ENCODE measurements at places on chromosomes 2 and 18.

GRCh38 chr2:62966991-62967390 is 83.6 kb upstream of the OTX1 start:
- no peak for DNase-seq

GRCh38 chr2:55954306-55955035 is 30.9 kb upstream of the EFEMP1 start:
- DNase-seq, result no peak

DNA sequence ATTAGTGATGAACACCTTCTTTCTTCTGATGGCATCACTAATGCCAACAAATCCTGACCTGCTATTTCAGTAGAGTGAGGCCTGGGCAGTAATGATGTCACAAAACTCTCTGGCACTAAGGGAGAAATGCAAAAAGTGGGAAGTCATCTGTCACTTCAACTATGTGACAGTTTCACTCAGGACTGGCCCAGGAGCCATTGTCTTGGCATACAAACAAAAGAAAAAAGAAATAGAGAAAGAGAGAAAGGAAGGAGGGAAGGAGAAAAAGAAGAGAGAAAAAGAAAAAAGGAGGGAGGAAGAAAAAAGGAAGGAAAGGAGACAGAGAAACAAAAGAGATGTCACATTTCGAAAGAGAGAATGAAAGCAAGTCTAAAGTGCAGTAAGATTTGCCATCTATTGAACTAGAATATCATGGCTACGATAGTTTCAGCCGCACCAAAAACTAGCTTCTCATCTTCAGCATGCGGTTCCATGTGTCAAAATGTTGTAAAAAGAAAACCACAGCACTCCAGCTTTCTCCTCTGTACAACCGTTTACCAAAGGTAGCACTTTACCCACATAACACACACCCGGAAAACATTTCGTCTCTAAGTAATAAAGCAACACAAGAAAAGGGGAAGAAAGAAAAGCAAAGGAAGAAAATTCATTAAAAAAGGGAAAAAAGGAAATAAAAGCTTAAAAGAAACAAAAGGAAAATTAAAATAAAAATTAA is 50.1 kb downstream of the CD226 start:
- no peak for DNase-seq

DNA sequence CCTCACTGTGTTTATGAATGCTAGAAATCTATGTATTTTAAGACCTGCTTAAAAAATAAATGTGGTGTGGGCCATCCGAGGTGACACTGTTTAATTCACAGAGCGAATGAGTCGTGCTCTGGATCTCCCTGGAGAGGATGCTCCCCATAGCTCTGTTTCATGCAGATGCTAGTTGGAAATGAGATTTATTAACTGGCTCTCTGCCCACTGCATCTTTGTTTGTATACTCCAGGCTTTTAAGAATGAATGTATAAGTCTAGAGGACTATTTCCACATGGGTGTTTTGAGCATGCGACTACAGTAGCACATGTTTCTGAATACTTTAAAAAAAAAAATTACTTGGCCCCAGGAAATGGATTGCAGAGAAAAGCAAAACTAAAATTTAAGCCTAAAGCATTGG is 3.9 kb downstream of the MAPRE2 start:
- no peak for DNase-seq

DNA sequence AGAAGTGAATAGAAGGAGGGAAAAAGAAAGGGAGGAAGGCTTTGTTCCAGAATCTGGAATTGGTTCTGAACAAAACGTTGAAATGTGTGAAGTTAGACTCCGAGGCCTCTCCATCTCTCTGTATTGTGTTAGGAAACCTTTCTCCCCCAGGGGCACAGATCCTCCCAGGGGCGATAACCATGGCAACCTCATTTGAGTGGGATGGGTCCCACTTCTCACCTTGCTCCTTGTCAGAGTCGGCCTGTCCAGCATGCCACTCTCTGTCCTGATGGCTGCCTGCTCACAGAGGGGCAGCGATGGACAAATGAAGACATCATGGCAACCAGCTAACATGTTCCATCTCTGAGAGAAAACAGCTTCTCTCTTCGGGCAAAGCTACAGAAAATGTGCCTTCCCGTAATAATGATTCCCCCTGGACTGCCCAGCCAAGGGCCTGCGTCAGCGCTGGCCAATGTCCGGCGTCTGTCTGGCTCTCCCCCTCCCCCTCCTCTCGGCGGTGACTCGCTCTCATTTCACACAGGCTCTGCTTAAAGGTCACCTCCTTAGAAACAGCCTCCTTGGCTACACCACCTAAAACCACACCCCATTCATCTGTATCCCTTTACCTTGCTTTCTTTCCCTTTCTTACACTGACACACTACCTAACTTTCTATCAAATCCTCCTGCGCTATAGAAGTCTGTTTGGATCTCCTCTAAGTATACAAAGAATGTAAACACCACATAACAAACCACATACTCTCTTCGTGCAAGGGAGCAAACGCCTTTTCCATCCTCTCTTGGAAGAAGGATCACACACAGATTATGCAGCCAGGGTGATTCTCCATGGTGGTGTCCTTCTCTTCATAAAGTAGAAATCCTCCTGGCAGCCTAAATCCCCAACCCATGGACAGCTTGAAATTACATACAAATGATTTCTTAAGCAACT is 32.1 kb upstream of the TTC39C start:
- no peak for DNase-seq

GRCh38 chr2:120330946-120331822 is 14.8 kb upstream of the INHBB start:
- DNase-seq, result no peak

GRCh38 chr2:73877071-73877802 is 15.6 kb upstream of the ACTG2 start:
- DNase-seq, result no peak

GRCh38 chr2:174486563-174487107 is at the start of gene GPR155:
TSS of gene GPR155 (minus strand) at chr2:174487029. CDS start at chr2:174481956, 5,073 bp downstream.
- DNase-seq, result no peak

GRCh38 chr2:39487398-39488250 is 50.5 kb upstream of the MAP4K3 start:
- no peak for DNase-seq

- DNase-seq, result no peak
Measured at GRCh38 chr18:73879766-73880165, 267.9 kb downstream of the FBXO15 start.

DNA sequence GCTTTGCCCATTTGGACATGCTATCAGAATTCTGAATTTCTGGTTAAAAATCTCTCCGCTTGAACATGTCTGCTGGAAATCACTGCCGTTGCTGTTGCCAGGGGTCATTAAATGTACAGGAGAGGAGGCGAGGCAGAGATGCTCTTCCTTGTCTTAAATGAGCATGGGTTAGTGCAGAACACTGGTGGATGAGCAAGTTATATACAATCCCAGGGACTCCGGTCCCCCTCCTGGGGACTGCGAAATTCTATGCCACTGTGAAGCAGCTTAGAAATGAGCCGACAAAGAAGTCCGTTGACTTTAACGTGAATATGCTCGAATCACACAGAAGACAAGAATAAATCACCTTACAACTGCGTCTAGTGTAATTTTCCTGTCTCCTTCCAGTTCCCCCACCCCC is 95.1 kb upstream of the KLHL14 start:
- no peak for DNase-seq

DNA sequence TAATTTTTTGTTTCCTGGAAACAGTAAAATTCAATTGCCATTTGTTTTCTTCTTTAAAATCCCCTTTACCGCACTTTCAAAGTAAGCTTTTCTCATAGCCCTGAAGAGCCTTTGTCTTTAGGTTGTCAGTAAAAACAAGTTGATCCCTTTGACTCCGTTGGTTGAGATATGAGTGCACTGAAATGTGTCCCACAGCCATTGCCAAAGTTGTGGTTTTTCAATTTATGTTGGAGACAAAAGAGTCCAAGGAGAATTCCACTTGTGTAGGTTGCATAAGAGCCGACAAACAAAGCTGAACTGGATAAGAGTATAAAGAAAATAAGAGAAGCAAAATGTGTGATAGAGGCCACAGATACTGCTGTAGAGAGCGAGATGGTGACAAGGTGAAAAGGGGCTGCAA is 26.1 kb upstream of the HNMT start:
- DNase-seq, result no peak

DNA sequence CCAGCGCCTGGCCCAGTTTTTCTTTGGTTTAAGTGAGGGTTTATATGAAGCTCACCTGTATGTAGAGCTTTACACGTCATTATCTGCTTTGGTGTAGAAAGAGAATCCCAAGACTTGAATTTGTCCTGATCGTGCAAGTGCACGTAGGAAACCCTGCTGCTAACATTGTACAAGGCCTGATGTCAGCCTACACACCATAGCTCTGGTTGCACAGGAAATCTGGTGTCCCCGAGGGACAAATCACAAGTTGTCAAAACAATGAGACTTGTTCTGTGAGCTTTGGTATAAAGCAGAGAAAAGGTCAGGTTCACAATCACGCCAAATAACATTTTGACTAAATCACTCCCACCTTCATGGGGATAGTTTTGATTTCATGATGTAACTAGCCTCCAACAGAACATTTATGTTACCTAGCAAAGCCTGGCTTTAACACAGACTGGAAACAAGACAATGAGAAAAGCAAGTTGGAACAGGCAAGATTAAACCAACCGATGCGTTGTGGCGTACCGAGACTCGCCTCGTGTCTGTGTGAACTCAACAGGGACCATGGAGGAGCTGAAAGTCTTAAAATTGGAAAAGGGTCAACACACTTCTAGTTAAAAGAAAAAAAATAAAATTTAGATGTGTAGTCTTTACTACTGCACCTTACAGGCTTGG is 41.4 kb downstream of the ZAP70 start:
- no peak for DNase-seq

- no peak for DNase-seq
Measured at GRCh38 chr18:9730786-9731185, 22.7 kb downstream of the RAB31 start.

DNA sequence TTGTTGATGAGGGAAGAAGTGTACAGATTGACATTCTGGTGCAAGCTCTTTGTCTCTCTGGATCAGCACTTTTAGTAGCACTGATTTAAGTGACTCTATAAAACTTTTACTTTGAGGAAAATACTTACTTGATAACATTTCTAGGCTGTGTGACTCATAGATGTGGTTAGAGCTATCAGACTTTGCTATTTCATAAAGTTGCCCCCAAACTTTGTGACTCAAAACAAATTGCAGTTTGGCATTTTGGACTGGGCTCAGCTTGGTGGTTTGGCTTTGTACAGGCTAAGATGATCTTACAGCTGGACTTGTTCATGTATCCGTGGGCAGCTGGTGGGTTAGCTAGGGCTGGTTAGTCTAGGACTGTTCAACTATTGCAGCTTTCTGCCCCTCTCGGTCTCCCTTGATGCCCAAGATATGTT is 42.1 kb upstream of the GLS start:
- no peak for DNase-seq

DNA sequence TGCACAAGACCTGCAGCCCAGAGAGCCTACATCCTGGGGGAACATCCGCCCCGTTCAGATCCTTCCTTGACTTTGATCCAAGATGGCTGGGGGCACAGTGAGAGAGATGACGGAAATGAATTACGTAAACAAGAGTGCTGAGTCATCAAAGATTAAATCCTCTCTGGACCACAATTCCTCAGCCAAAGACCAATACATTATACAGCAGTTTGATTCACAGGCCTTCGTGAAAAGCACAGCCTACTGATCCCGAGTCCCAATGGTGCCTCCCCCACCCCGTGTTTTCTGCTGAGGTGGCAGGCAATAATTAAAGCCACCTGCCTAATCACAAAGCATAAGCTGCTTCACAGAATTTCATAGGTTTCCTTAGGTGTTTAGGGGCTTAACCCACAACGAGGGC is 43.0 kb downstream of the MYO5B start:
- no peak for DNase-seq

- no peak for DNase-seq
Measured at GRCh38 chr18:47978603-47979002, 48.1 kb upstream of the SMAD2 start.

DNA sequence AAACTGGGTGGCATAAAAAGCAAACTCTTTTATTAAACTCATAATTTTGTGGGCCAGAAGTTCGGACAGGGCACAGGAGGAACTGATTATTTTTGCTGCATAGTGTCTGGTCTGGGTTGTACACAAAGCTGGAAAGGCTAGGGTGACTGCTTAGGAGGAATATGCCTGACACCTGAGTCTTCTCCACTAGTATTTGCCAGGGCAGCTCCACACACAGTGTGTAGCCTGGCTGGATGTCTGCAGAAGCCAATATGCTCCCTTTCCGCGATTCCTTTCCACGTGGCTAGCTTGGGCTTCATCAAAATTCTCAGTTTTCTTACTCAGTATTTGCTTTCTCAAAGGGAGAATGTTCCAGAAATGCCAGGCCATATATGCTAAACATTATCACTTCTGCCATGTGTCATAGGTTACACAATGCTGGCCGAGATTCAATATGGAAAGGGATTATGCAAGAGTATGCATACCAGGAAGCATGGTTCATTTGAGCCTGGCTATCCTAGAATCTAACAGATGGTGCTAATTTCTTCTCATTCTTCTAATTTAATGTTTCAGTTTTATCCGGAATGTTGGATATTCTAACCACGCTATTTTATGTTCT is 142.7 kb upstream of the DOK6 start:
- no peak for DNase-seq

- DNase-seq, result no peak
Measured at GRCh38 chr18:58496231-58496630, 132.7 kb downstream of the ALPK2 start.

- no peak for DNase-seq
Measured at GRCh38 chr2:222904557-222905258, 43.9 kb downstream of the ACSL3 start.

GRCh38 chr18:12060182-12060870 is 33.3 kb upstream of the ANKRD62 start:
- no peak for DNase-seq

GRCh38 chr2:151191001-151191400 is 70.7 kb downstream of the RBM43 start:
- DNase-seq, result no peak

Data from activated CD8-positive, alpha-beta memory T cell treated with anti-CD3 and anti-CD28 coated beads, Interleukin-2, amount 50 U/mL, for 4 hours (primary cell).